ENCODE measurements at places on chromosomes 16 and 17.

DNA sequence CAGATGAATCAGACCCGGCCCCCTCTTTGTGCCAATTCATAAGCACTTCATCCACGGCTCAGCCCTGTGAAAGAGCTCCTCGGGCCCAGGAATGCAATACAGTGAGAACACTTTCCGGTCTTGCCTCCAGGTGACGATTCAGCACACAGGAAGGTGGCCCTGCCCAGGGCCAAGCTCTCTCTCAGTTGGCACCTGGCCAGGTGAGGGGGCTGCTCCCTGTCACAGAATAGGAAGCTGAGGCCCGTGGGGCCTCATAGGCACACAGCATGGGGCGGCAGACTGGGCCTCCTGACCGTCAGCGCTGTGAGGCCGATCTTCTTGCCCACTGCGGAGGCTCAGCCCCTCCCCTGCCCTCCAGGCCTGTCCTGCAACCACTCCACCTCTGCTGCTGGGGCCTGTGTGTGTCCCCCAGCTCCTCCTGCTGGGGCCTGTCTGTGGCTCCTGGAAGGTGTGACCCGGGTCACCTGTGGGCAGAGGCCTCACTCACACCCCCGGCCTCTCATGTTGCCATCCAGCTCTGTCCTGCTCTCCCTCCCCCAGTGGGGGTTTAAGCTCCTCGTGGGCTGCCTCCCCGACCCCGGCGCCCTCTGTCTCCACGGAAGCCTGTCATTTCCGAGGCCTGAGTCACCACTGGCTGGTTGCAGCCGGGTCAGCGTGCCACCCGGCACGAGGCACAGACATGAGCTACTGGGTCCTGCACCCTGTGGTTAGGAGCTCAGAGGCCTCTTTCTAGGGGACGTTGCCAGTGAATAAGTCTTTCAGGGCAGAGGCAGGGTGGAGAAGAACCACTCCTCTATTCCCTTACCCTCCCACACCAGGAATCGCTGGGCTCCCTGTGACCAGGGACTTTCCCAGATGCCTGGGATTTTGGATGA lies 114.4 kb downstream of the SEC14L1 start:
- DNase-seq, result no peak

- peak; percentile 93 for DNase-seq
Observed at GRCh38 chr17:56681561-56682266, 88.2 kb downstream of the NOG start.

GRCh38 chr17:59002848-59003247 lies 103.8 kb downstream of the TRIM37 start:
- no peak for DNase-seq

DNA sequence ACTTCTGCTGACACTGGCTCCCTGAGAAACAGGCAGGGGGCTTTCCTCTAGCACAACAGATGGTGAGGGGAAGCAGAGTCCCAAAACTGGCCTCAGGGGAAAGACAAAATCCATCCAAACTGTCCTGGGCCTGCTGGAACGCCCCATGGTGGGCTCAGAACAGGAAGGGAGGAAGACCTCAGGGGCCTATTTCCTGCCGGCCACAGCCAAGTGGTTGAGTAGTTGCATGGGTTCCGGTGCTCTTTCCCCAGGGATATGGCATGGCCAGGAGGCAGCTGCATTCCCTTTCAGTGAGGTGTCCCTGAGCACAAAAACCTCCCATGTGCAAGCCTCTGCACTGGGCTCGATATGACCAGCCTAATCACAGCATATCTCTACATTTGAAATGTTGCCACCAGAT lies 303.0 kb upstream of the IRX5 start:
- DNase-seq, result no peak

GRCh38 chr16:57115168-57115513 lies 22.8 kb downstream of the CPNE2 start:
- DNase-seq, result no peak

GRCh38 chr17:19260958-19261357 lies 23.8 kb downstream of the EPN2 start:
- peak; percentile 45 for DNase-seq

GRCh38 chr17:81803728-81804558 lies at the start of gene GCGR:
Gene GCGR, plus strand, starts transcription at chr17:81804150. Its CDS starts 4,869 bp downstream, at chr17:81809019.
- DNase-seq, result peak; percentile 15

GRCh38 chr16:85146922-85147651 lies 34.8 kb upstream of the CIBAR2 start:
- no peak for DNase-seq

- no peak for DNase-seq
Observed at GRCh38 chr17:17884391-17885357, 47.9 kb upstream of the SREBF1 start.

DNA sequence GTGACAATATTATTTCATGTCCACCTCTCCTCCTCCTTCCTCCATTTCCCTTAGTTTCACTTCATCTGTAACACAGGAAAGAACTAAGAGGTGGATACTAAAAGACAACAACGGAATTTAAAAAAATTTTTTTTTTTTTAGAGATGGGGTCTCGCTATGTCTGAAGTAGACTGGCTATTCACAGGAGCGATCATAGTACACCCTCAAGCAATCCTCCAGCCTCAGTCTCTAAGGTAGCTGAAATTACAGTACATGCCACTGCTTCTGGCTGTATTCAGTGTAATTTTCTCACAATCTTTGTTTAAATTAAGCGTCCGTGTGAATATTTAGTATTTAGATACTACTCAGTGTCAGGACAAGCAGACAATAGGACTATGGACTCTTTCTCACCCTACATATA lies 35.6 kb downstream of the FBXL20 start:
- no peak for DNase-seq

GRCh38 chr17:77542011-77542410 lies 401.2 kb downstream of the SEC14L1 start:
- DNase-seq, result peak; percentile 17

GRCh38 chr17:45129426-45129939 lies 2.8 kb downstream of the PLCD3 start:
- DNase-seq, result no peak

DNA sequence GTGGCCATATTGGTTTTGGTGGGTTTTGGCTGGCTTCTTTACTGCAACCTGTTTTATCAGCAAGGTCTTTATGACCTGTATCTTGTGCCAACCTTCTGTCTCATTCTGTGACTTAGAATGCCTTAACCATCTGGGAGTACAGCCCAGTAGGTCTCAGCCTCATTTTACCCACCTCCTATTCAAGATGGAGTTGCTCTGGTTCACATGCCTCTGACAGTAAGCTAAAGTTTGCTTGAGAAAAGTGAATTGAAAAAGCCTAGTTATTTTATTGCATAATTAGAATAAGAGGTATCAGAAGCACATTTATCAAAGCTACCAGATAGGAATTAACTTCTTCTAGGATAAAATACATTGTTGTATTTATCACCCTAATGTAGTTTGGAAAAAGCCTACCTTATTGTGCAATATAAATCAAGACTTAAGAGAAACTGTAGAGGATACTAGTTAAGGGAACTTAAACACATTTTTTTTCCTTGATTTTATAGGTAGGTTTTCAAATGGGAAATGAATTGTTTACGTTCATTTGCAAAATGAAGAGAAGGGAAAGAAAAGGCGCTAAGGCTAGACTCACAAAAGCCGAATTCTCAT lies 202.3 kb upstream of the KCNJ16 start:
- no peak for DNase-seq

DNA sequence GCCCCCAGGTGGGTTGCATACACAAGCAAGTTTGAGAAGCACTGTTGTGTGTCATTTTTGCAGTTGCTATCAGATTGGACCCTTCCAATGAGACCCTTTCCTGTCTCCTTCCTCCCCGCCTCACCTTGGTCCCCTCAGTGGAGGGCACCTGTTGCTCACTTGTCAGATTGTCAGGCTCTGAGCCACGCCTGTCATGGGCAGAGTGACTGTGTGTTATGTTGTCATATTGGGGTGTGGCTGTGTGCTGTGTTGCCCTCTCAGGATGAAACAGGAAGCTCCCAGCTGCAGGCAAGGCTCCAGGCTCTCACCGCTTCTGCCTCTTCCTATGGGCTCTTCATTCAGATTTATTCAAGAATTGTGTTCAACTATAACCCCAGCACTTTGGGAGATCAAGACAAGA lies 302.9 kb downstream of the CPPED1 start:
- no peak for DNase-seq

DNA sequence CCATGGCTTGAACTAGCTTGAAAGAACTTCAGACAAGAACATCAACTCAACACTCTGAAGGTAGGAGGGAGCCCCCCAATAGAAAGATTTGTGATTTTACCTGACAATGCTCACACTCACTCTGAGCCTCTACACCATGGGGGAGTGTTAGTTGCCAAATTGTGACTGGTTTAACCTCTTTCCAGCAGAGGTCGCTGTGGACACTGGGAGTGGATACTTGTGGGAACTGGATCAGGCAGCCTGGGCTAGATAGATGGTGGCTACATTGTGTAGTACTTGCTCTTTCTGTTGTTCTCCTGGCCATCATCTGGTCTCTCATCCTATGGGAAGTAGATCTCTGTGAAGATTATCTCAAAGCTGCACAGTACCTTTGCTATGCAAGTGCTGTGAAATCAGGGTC lies 2.9 kb downstream of the SMPD3 start:
- peak; percentile 82 for DNase-seq

DNA sequence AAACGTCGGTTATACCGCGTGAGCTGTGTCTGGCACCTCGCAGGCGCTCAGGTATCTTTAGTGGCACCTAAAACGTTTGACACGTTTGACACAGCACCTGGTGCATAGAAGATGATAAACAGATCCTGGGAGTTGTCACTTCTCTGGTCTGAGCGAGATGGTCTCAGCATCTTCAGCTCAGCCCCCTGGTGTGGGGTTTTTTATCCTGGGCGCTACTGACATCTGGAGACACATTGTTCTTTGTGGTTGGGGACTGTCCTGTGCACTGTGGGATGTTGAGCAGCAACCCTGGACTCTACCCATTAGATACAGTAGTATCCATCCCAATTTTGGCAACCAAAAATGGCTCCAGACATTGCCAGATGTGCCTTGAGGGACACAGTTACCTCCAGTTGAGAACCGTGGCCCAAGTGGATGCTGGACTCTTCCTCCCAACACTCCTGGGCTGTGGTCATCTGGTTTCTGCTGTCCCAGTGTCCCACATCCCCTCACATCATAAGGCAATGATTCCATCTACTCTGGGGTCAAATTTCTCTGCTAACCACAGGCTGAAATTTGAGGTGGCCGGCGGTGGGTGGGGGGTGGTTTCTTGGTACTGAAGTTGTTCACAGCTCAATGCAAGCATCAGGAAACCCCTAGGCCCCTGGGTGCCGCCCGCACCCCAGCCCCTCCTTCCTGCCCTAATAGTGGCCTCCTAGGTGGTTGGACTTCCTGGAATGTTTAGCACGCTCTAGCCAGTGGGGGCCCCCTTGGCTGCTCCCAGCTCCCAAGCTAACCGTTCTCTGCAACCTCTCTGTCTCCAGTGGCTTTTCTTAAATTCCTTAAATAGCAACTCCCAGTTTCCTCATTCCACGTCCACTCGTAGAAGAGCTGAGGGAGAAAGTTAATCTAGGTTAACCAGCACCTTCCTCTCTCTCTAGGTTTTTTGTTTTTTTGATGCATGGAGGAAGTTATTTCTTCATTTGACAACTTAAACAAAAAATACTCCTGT lies 124.8 kb downstream of the ABCC1 start:
- DNase-seq, result peak; percentile 65

DNA sequence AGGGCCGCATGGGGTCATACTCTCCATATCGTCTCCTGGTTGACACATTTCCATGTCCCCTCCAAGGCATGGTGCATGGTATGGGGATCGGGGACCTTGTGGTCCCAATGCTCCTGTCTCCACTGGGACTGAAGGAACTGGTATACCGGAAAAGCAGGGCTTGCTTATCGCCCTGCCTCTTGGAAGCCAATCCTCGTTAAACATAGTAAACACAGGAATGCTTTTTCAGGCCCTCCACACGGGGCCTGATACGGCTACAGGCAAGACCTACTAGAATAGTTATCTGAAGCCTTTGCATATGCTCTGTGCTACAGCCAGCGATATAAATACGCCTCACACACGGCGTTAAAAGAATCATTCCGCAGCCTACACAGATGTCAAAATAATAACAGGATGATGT lies 159.5 kb downstream of the SHISA9 start:
- DNase-seq, result no peak

GRCh38 chr17:62300697-62301096 lies 79.7 kb upstream of the EFCAB3 start:
- no peak for DNase-seq

GRCh38 chr16:68126395-68126794 lies 41.2 kb downstream of the NFATC3 start:
- DNase-seq, result no peak

- DNase-seq, result peak; percentile 33
Observed at GRCh38 chr17:16945663-16946218, 26.2 kb downstream of the TNFRSF13B start.
